ENCODE measurements at places on chromosomes 1 and 21.

DNA sequence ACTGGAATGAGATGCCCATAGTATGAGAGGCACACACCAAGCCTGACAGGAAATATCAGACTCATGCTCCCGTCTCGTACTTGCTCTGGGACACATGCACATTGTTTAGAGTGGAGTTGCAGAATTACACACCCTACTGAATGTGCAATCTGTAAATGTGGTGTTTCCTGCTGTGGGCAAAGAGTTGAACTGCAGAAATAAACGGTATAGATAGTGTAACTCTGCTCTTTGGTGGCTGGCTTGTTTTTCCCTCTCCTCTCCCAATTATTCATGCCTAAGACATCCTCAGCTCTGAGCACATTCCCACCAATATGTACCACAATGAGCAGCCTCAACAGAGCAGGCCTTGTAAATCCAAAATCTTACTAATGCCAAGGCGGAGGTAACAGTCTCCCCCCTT, 90.1 kb upstream of the DIRAS3 start:
- DNase-seq, result no peak

DNA sequence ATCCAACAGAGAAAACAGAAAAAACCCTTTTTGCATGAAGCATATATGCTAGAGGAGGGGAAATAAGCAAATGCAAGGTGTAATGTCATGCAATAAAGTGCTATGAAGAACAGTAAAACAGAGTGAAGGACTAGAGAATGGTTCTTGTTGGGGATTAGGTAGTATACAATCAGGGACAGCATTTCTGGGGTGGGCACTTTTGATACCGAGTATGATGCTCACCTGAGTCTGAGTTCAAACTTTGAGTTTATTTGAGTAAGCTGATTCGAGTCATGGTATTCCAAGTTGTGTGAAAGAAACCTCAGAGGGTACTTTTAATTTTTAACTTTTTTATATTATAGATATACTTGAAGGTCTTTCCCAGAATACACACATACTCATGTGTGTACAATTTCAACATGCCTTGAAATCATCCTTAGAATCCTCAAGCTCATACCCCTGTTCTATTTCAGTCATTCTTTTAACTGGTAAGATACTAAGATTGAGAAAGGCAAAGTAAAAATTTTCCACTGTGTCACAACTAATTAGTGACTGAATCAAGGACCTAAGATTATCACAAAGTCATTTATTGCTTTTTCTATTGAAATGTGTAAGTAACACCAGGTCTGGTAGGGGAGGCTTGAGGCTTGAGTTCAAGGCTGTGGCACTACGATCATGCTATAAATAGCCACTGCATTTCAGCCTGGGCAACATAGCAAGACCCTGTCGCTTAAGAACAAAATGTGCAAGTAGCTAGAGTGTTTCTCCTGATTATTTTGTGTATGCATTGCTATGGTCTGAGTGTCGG, 12.1 kb downstream of the LRRC8B start:
- no peak for DNase-seq

GRCh38 chr1:8202182-8202905, 115.6 kb upstream of the SLC45A1 start:
- no peak for DNase-seq

- no peak for DNase-seq
Observed at GRCh38 chr21:38301321-38302214, 44.8 kb downstream of the KCNJ15 start.

- no peak for DNase-seq
Observed at GRCh38 chr1:113811156-113811887, 954 bp downstream of the RSBN1 start.

Measured in T-helper 17 cell (primary cell).